ENCODE measurements at places on chromosomes 4 and X.

- DNase-seq, result no peak
Measured at GRCh38 chrX:153686711-153687110, 1.0 kb upstream of the SLC6A8 start.

GRCh38 chr4:25943805-25944204 is 29.8 kb downstream of the SMIM20 start:
- no peak for DNase-seq

GRCh38 chr4:82797405-82798111 is 1.0 kb downstream of the SCD5 start:
- DNase-seq, result no peak

DNA sequence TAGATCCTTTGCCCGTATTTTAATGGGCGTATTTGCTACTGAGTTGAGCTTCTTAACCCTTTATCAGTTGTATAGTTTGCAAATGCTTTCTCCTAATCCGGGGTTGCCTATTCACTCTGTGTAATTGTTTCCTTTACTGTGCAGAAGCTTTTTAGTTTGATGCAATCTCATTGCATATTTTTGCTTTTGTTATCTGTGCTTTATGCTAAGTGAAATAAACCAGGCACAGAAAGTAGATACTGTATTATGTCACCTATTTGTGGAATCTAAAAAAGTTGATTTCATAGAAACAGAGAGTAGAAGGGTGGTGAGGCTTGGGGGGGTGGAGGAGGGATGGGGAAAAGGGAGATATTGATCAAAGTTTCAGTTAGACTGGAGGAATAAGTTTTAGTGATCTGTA is 17.7 kb downstream of the OGT start:
- DNase-seq, result no peak

GRCh38 chr4:16694173-16694883 is 204.1 kb downstream of the LDB2 start:
- DNase-seq, result no peak

- DNase-seq, result no peak
Measured at GRCh38 chr4:143391895-143392294, 55.2 kb downstream of the GAB1 start.

GRCh38 chr4:123767806-123768205 is 371.2 kb downstream of the SPRY1 start:
- DNase-seq, result no peak

DNA sequence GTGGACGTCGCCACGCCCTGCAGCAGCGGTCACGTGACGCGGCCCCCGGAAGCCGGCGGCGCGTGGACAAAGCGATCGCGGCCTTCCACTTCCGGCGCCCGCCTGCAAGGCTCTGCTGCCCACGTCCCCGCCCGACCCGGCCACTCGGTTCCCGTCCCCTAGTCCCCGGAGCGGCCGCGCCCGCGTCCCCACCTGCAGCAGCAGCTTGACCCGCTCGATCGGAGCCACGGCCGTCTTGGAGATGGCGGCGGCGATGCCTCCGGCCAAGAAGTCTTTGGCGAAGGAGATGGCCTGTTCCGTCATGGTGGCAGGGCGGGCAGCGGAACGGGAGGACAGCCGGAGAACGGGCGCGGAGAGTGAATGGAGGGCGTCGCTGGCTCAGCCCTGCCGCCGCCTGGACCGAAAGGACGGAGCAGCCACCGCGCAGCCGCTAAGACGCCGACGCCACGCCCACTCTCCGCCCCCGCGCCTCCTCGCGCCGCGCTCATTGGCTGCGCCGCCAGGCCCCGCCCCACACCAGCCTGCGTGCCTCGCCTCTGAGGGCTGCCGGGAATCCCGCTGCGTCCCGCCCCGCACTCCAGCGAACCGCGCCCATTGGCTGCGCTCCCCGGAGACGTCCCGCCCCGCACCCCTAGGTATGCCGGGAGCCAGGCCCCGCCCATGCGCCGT is at the start of gene SLC25A6:
TSS of gene SLC25A6 (minus strand) at position 407 of the 669 bp plus-strand sequence. CDS start at position 303, 104 bp downstream.
- DNase-seq, result peak; percentile 99

GRCh38 chr4:6282314-6282771 is 12.7 kb downstream of the WFS1 start:
- no peak for DNase-seq

GRCh38 chrX:57104406-57104805 is 16.9 kb downstream of the SPIN2B start:
- no peak for DNase-seq

DNA sequence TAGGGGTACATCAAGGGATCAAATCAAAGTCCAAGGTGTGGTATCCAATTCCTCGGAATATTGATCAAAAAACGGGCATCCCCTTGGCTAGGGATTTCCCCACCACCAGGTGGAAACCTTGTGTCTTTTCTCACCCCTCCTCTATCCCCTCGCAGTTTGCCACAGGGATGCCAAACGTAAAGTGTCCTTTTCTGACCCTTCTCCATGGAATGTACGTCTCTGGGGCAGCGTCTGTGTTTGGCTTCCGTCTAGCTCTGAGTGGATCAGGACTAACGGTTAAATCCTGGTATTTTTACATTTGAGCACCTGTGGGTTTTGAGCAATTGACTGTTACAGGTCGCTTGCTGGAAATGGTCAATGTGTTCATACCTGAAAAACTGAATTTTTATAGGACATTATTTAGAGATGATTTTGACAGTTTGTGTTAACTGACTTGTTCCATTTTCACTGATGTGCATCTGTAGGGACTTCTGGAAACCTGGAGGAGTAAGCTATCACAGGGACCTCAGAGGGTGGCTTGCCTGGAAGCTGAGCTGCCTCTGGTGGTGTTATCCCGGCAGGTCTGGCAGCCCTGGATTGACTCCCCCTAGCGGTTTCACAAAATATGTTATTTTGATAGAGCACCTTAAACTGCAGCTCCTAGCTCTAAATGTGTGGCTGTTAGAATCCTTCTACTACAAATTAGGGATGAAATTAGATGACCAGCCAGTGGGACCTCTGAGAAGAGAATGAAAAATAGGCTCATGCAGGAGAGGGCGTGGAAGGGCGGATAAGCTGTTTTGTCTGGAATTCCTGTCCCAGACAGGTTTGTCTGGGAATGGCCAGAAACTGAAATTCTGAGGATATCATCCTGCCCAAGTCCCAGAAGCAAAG is 8.8 kb upstream of the MGST2 start:
- DNase-seq, result no peak

GRCh38 chrX:74519870-74520269 is 94.6 kb downstream of the RLIM start:
- DNase-seq, result no peak

DNA sequence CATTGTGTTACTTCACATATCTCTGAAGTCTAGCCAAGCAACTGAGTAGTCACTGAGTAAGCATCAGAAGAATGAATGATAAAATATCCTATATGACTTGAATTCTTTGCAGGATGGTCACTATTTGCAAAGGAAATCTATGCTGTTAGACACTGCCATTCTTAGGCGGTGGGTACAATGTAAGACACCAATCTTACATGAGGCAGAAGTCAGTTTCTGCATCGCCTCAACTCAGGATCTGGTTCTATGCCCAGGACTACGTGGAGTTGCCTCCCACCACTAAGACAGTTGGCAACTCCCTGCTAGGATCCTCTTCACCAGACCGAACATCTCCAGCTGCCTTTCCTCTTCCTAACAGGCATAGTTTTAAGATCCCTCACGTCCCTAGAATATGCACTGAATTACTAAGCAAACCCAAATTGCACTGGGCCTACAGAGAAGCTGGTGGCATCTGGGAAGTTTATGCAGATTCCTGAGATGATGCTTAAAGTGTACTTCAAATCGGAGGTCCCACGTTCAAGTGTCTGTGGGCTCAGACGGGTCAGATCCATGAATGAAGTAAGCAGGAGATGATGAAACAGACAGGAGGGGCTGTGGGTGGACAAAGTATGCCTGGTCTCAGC is 45.6 kb downstream of the SEL1L3 start:
- no peak for DNase-seq

DNA sequence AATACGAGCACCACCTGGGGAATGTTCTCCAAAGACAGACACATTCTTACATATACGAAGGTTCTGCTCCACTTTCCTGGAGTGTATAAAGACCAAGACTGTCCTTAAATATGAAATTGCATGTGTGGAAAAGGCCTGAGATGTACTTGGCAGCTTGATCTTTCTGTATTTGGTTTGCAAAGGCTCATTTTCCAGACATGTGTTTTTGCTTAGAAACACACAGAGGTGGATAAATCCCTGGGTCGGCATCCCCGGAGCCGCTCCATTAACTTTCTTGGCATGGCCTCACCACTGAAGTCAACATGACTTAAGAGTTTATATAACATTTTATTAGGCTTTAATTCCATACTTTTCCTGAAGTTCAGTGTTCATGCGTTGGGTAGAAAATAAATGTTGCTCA is 239.4 kb downstream of the LDB2 start:
- DNase-seq, result no peak

DNA sequence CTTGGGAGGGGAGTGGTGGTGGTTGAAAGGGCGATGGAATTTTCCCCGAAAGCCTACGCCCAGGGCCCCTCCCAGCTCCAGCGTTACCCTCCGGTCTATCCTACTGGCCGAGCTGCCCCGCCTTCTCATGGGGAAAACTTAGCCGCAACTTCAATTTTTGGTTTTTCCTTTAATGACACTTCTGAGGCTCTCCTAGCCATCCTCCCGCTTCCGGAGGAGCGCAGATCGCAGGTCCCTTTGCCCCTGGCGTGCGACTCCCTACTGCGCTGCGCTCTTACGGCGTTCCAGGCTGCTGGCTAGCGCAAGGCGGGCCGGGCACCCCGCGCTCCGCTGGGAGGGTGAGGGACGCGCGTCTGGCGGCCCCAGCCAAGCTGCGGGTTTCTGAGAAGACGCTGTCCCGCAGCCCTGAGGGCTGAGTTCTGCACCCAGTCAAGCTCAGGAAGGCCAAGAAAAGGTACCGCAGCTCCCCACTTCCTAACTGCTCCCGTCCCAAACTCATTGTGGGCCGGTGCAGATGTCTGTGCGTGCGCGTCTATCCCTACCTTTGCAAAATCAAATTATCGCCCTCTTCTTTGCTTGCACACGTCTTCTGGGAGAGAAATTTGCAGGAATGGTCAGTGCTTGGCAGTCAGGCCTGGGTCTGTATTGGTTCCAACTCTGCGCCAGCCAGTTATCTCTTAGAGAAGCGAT is 533 bp downstream of the IL15 start:
- DNase-seq, result no peak

DNA sequence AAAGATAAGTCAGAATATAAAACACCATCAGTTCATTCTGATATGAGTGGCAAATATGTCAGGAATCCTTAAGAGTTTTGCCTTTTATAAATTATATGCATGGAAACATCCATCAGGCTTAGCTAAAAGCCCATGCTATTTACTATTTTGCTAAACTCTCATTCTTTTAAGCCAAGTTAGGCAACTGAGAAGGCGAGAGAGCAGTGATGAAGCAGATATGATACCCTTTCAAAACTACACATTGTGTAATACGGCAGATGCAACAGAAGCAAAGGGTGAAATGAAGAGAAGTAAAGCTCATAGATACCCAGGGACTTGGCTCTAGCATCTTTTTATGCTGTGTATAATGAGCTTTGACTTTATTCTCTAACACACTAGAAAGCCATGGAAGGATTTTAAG is 95.8 kb downstream of the SLIT2 start:
- no peak for DNase-seq

DNA sequence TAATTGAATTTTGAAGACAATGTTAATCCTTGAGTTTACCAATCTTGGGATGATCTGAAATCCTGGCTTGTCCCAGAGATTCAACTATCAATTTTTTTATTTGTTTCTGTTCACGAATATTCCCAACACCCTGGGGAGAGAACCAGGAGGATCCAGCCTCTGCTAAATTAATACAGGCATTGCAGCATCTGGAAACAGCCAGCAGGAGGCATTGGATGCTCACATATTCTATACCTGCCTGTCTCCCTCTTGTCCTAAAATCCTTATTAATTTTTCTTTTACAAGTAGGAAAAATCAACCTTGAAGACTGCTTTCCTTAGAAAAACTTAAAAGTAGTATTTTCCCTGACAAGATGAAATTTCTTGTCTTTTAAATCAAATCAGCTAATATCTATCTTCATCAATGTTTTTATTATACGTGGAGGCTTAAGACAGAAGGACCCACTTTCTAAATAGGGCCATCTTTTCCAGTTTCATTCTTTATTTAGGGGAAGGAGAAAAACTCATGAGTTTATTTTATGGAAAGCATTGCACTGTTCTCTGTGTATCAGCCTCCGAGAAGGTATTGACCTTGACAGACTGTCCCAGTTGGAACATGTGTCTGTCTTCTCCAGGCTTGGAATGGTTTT is 102.4 kb downstream of the CLNK start:
- no peak for DNase-seq

- DNase-seq, result no peak
Measured at GRCh38 chr4:88643932-88644331, 51.7 kb downstream of the HERC3 start.

- DNase-seq, result no peak
Measured at GRCh38 chrX:137432609-137433008, 133.3 kb upstream of the ZIC3 start.

DNA sequence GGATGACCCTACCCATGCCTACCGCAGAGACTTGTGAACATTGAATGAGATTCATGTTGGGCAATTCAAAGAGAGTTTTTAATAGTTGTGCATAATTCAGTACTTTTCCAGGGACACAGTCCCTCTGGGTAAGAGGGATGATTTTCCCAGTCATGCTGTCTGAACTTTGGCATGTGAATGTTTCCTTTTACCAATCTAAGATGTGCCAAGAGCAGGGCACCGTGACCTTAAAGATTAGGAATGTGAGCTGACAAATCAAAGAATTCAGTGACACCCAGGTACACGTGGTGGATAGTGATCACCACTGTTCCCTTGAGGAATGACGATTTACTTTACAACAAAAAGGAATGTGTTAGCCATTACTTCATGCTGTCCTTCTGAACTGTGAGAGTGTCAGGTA is 515.6 kb downstream of the PPARGC1A start:
- no peak for DNase-seq

GRCh38 chrX:15789979-15790768 is at the start of gene ZRSR2:
TSS of gene ZRSR2 (plus strand) at chrX:15790484. CDS start at chrX:15790496, 12 bp downstream.
- peak; percentile 82 for DNase-seq

DNA sequence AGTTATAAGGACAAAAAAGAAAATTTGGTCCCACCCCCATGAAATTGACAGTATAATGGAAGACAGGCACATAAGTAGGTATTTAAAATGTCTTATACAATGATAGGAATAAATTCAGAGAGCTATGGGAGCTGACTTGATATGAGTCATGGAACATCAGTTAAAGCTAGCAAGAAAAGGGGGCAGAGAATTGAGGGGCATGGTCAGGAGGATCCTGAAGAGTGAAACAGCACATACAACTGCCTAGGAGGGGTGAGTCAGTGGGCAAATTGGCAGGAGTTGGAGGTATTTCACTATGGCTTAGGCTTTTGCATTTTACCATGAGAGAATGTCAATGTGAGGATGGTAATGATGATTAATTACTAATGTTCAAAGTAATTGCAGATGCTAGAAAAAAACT is 95.4 kb upstream of the BANK1 start:
- no peak for DNase-seq

- DNase-seq, result no peak
Measured at GRCh38 chr4:152304220-152304619, 231.7 kb downstream of the FBXW7 start.

DNA sequence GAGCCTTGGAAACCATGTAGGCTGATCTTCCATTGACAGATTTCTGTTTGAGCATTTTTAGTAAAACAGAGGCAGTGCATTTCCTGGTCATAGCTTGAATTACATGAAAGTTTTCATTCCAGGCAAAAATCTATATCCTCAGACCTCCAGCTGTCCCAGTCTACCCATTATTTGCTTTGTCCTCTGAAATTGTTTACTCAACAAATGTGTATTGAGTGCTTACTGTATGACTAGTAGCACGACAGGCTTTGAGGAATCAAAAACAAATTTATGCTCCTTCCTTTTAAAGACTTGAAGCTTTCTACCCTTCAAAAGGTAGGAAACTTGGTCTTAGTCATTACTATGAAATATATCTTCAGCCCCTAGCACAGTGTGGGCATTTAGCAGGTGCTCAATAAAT is 307.9 kb upstream of the IGFBP7 start:
- DNase-seq, result no peak

GRCh38 chr4:173448608-173449379 is 49.9 kb upstream of the SCRG1 start:
- DNase-seq, result no peak
